ENCODE measurements at places on chromosomes 6 and 20.

- DNase-seq, result no peak
Observed at GRCh38 chr6:115310156-115310555, 750.5 kb downstream of the FRK start.

GRCh38 chr20:58981628-58982364, 740 bp downstream of the NELFCD start:
- peak; percentile 19 for DNase-seq

GRCh38 chr6:162372106-162372505, 355.5 kb downstream of the PRKN start:
- no peak for DNase-seq

DNA sequence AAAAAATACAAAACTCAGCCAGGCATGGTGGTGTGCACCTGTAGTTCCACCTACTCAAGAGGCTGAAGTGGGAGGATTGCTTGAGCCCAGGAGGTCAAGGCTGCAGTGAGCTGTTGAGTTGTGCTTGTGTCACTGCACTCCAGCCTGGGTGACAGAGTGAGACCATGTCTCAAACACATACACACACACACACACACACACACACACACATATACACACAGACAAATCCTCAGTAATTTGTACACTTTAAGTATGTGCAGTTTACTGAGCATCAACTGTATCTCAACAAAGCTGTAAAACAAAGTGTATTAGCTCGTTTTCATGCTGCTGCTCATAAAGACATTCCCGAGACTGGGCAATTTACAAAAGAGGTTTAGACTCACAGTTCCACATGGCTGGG, 7.3 kb downstream of the TFB1M start:
- DNase-seq, result no peak

DNA sequence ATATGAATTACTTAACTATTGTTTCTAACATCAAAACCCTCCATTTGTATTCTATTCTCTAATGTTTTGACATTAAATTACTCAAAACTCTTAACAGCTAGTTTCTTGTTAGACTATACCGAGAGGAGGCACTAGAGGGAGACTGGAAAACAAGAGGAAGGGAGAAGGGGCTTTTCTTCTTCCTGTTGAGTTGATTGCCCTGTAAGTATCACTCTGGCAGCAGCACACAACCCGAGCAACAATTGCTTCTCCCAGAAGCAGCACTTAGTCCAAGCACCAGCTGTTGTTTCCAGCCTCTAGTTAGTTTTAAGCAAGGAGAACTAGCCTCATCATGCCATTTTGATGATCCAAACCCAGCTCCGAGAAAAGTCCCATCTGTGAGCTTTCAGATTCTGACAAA, 603.8 kb downstream of the PRKN start:
- no peak for DNase-seq

GRCh38 chr6:14383393-14384174, 266.0 kb downstream of the CD83 start:
- no peak for DNase-seq

GRCh38 chr20:5674176-5674660, 76.0 kb upstream of the SHLD1 start:
- DNase-seq, result no peak

DNA sequence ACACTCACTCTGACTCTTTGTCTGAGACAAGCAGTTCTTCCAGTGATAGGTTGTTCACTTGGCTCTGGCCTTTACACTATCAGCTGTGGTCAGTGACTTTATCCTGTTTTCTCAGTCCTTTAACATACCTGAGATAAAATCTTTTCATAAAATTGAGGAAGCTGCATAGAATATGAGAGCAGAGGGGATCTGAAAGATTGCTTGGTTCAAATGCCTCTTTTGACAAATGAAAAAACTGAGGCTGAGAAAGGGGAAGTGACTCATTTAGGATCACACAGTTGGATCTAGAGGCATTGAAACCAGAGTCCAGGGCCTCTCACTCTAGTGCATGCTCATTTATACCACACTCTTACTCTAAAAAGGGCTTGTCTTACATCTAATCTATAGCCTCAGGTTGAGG, 277.0 kb upstream of the TBX18 start:
- DNase-seq, result no peak

DNA sequence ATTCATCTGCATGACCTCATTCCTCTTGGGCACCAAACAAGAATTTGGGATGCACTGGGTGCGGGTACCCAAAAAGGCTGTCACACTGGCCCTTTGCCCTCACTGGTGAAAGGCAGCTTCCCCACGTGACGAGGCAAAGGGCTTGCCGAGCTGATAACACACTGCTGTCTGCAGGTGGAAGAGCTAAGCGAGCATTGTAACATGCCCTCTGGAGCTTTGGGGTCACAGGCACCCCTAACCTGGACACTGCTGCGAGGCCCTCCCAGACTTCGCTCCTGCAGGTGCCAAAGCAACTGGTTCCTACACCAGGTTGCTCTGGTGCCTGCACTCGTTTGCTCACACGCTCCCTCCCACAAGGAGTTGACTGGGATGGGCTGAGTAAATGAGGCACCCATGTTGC, 1595.7 kb downstream of the HACE1 start:
- no peak for DNase-seq

GRCh38 chr6:113871975-113872374, 14.8 kb downstream of the MARCKS start:
- no peak for DNase-seq

DNA sequence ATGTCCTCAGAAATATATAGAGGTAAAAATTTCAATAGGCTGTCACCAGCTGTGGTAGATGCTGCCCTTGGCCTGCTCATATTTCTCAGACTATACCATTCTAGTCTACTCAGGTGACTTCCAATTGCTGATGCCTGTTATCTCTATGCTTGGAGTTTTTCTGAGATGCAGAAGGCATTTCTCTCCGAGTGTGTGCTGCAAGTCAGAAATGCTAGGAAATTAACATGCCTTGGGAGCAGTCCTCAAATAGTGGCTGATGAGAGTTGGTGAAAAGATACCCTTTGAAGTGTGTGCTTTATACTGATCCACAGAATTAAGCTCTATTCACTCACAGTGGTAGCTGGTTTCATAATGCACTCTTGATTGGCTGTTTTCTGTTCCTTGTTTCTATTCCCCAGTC, 43.2 kb upstream of the PKIB start:
- DNase-seq, result no peak

GRCh38 chr6:162442687-162443086, 284.9 kb downstream of the PRKN start:
- DNase-seq, result no peak

- no peak for DNase-seq
Observed at GRCh38 chr6:89118931-89119330, 1.1 kb upstream of the SRSF12 start.

GRCh38 chr6:157203312-157203744, 120.0 kb downstream of the TMEM242 start:
- no peak for DNase-seq

DNA sequence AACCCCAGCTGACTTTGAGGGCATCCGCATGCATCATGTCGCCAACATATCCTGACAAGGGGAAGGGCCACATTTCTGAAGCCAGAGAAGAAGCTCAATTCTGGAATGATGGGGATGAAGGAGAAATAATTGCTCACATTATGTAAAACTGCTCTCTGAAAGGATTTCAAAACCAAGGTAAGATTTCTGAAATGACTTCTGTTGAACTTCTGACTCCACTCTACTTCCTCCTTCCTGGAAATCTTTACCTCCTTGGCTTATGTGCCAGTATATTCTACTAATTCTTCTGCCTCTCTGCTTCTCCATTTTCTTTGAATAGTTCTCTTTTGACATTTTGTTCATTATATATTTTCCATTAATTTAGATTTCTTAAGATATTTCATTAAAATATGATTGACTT, 31.9 kb downstream of the HLA-DPB1 start:
- no peak for DNase-seq

- DNase-seq, result no peak
Observed at GRCh38 chr20:33521461-33521860, 31.6 kb downstream of the CBFA2T2 start.

DNA sequence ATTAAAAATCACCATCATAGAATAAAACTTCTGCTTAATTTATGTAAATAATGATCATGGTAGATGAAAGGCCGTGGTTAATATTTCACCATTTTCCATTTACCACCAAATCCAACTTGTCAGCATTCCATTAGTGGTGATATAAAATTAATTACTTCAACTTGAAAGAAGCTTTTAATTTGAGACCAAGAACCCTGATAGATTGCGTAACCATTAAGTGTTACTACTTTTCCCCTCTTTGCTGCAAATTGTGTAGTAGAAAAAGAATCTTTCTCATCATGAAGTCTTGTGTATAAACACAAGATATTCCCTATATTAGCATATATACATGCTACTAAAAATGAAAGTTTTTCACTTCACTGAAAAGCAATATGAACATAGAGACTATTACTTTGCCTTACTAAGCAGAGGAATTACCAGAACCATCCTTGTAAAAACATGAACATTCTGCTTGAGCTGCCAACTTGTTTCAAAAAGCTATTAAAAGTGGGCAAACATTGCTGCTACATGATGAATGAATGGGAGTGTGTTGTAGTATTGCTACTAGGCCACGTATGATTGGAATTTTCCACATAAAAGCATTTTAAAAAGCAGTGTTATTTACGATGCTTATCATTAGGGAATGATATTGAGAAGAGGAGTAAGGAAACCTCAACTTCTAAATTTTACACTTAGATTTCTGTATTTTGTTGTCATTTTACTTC, 35.0 kb downstream of the STX11 start:
- no peak for DNase-seq

GRCh38 chr20:57312138-57312537, 17.5 kb upstream of the SPO11 start:
- DNase-seq, result no peak

DNA sequence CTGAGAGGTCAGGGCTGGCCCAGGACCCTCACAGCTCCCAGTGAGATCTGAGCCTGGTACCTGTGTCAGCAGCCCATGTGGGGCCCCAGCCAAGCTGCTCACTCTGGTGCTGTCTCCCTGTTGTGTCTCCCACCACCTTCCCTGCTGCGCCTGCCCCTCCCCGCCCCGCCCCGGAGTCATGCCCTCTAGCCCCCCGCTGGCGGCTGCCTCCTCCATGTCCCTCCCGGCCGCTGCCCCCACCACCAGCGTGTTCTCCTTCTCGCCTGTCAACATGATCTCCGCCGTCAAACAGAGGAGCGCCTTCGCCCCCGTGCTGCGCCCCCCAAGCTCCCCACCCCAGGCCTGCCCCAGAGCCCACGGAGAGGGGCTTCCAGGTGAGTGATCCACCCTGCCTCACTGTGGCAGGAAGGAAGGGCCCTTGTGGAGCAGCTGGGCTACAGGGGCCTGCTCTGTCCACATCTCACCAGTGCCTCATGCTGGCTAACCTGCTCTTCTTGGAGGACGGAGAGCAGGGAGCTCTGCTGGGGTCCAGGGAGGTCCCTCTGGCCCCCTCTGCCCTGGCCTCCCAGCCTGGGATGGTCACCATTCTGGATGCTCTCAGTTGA, 44.9 kb downstream of the CPXM1 start:
- no peak for DNase-seq

- DNase-seq, result no peak
Observed at GRCh38 chr6:11491596-11492463, 45.7 kb upstream of the TMEM170B start.

GRCh38 chr6:104301951-104302350, 557.8 kb downstream of the HACE1 start:
- no peak for DNase-seq

DNA sequence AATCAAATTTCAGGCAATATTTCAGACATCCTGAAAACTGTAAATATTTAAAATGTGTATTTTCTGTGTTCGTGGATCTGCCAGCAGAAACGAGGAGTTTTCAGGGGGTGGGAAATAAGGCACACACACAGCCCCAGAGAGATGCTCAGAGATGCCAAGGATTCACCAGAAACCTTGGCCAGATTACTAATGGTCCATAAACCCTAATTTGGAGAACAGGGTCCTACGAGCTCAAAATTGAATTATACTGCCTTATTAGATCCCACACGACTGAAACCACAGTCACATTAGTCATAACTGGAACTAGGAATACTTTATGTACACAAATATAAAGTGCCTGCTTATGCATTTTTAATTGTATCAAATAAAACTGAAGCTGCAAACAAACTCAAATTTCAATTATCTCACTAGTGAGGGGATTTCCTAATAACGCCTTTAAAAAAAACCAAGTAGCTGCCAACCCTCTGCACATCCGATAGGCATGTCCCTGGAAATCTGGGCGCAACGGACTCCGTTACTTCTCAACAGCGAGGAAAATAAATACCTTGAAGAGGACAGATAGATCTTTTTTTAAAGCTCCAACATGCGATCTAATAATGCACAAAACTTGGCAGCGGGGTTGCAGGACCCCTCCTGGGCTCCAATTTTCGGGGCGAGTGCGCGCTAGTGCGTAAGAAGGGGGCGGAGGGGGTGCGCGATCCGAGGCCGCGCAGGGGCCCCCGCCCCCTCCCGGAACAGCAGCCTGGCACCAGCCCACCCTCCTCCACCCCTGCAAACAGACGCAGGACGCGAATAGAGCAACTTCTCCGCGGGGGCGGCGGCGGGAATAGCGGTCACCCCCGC, 897 bp downstream of the CHD6 start:
- peak; percentile 48 for DNase-seq

GRCh38 chr20:17172836-17173516, 53.9 kb upstream of the PCSK2 start:
- DNase-seq, result no peak

DNA sequence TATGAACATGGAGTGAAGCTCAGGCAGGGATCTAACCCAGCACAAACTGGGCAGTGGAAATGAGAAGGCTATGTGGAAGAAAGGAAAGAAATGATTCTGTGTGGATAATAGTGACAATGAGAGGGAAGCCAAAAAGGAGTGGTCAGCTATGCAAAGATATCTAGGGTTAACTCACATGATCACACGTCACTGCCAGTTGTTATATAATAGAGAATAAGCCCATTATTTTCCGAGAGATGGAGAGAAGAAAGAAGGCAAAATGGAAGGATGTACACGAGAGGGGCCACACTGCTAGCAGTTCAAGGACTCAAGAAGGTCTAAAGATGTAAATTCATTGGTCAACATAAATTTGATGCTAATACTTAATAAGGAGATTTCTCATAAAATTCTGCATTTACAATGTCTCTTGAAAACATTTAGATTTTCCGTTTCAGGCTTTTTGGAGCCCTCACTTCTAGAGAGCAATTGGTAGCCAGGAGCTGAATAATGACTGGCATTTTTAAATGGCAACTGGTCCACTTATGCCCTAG, 18.8 kb upstream of the RCAN2 start:
- no peak for DNase-seq

- DNase-seq, result no peak
Observed at GRCh38 chr6:21823371-21823770, 229.8 kb downstream of the SOX4 start.

All from CD4-positive, alpha-beta T cell treated with Interleukin-12 subunit alpha and Interleukin-12 subunit beta, for 1 hour (primary cell).